ENCODE measurements at places on chromosomes 13 and 19. TPM values are rescaled to one million over a fixed set of nuclear protein-coding genes. Genes with fewer than 3 reads are reported as not detected.

The C19orf18 gene
- total RNA-seq: 0.90 TPM

- no peak for DNase-seq
Observed at GRCh38 chr13:87057807-87058520, 613.2 kb upstream of the SLITRK5 start.

- no peak for DNase-seq
Observed at GRCh38 chr19:45769821-45770191, 754 bp upstream of the SIX5 start.

The PRSS57 gene
- total RNA-seq: not detected

GRCh38 chr19:12034198-12034597 is 1.3 kb downstream of the ZNF433 start:
- no peak for DNase-seq

The LRG1 gene
- total RNA-seq: 15.9 TPM

DNA sequence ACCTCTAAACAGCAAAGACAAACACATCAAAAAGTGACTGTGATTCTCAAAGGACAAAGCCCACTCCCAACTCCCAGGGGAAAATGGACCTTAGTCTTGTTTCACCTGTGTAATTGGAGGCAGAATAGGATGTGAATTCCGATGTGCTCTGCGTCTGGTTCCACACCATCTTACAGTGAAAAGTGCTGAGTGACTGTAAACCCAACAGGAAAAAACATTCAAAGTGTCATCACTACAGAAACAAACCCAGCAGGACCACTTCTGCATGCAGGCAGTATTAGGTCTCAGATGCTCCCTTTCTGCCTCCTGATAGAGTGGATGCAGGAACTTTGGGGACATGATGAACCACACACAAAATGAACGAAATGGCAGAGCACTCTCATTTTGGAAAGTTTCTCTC is 6.5 kb downstream of the UQCRFS1 start:
- DNase-seq: no peak

- no peak for DNase-seq
Observed at GRCh38 chr19:47735131-47735530, 10.2 kb upstream of the NOP53 start.

DNA sequence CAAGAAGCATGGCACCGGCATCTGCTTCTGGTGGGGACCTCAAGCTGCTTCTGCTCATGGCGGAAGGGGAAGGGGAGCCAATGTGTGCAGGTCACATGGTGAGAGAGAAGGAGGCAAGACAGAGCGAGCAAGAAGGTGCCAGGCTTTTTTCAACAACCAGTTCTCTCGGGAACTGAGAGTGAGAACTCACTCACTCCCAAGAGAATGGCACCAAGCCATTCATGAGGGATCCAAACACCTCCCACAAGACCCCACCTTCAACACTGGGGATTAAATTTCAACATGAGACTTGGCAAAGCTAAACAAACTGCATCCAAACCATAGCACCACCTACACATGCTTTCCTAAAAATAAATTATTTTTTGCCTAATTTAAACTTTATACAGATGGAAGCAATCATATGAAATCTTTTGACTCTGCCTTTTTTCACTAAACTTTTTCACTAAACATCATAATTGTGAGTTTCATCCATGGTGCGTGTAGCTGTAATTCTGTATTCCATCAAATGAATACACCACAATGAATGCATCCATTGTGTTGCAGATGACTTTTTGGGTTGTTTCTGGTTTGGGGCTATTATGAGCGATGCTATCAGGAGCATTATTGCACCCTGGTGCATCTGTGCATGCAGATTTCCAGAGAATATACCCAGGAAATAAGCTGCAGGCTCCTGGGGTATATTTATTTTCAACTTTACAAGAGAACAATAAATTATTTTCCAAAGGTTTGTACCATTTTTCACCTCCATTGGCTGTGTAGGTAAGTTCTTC is 14.6 kb upstream of the IPO5 start:
- DNase-seq: no peak

- no peak for DNase-seq
Observed at GRCh38 chr19:6610934-6611852, 20.2 kb upstream of the CD70 start.

DNA sequence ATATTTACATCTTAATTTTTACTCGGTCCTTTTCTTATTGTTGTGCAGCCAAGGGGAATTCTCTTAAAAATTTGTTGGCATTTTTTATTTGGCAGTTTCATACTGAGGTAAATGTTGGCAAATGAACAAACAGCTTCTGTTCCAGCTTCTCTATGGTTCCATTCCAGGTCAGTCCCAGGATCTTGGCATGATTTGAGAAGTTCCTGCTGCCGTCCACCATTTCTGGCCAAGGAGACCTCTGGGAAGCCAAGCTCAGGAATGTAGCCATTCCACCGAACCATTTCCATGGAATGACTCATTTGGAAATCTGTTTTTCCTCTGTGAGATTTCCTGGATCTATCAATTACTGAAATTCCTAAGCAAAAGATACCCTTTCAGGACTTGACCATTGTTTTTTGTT is 43.9 kb downstream of the SLC10A2 start:
- DNase-seq: no peak

GRCh38 chr13:112234131-112234875 is 141.9 kb upstream of the SPACA7 start:
- DNase-seq: peak; percentile 57

GRCh38 chr13:106337096-106337850 is 198.2 kb downstream of the EFNB2 start:
- no peak for DNase-seq

DNA sequence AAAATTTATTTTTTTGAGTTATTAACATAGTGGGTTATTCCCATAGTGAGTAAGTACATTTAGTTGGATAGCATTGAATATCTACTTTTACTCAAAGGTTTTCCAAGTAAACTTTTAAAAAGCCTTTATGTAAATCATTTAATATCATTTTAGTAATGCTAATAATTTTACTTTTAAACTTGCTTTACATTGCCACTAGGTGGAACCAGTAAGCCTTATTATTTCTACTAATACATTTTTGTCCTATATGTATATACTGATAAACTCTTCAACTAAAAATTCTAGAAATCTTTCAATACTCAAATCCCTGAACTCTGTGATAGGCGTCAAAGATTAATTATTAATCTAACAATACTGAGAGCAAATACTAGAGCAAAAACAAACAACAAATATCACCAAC is 1709.2 kb upstream of the PCDH20 start:
- no peak for DNase-seq

DNA sequence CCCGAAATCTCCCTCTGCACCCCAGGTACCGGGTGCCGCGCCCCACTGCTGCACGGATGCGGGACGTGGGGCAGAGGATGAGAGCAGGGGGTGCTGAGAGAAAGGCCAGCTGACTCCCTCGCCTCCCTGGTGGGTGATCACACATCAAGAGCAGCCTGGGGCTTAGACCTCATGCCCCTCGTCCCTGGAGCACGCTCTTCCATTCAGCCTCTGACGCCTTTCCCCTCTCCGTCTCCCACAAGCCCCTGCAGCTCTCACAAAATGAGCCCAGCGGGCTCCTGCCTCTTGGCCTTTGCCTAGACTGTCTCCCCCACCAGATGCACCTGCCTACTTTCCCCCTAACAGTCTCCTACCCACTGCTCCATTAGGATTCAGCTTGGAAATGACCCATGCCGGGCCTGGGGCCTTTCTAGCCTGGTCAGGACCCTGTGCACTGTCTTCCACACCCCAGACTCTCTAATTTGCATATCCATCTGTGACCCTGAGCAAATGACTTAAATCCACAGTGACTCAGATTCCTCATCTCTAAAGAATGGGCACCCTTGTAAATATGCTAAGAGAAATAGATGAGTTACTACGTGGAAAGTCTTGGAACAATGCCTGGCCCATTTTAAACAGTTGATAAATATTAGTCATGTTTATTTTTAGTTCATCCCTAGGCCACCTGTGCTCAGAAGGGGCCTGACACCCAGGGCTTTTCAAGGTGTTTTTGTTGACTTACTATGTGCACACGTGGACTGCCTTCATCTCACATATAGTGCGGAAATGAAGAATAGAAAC is 582 bp upstream of the PTPRH start:
- DNase-seq: no peak

The GYS1 gene
- 35.1 TPM for total RNA-seq

DNA sequence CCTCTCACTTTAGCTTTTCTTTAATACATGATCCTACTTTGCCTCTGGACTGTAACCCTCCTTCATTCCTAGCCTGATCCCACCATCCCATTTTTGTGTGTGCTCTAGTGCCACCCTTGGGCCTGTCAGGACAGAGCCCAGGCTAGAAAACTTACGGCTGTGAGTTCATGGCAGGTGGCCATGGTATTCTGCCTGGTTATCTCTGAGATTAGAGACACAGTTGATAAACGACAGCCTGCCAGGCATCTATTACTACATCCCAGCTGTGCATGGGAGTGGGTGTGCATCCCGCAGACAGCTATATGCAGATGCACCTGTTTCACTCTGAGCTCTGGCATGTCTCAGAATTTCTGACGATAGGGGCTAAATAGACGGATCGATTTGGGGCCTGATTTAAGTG is 110.9 kb downstream of the HS6ST3 start:
- no peak for DNase-seq

DNA sequence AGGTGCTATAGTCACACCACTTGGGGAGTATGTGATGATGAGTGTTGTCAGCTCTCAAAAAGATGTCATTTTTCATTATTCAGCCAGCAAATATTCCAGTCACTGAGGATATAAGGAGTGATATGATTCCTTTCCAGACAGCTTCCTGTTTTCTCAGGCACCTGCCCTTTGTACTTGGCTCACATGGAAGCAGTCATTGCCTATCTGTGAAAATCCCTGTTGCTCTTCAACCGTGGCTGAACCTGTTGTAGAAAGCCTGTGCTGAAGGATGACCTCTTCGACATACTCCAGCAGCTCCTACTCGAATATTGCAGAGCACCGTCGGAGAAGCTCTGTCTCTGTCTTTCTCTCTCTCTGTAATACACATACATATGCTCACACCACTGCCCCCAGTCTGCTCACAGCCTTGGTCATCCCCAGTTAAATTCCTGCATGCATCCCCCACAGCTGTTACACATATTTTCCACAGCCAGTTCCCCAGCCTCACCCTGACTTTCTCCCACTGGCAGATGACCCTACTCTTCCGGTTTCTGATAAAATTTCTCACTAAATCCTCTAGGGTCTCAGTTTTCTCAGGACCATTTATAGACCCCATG is 204.2 kb upstream of the ARGLU1 start:
- DNase-seq: no peak

The CACNG8 gene
- total RNA-seq: 0.12 TPM

DNA sequence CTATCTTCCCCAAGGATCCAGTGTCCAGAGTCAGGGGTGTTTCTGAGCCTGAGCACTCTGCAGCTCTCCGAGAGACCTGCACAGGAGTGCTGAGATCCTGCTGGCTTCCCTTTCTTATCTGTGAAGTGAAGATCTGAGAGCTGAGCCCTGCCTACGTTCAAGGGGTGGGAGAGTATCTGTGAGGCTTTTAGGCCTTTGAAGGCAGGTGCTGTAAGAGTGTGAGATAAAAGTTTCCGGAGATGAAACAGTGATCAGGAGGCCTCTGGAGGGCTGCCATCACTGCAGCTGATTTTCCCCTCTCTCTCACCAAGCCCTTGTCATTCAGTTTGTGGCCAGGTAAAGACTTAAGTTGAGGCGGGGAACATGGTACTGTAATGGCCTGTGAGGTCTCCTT is 83.1 kb downstream of the AKAP11 start:
- DNase-seq: no peak

GRCh38 chr13:95564733-95565291 is 12.3 kb downstream of the CLDN10 start:
- DNase-seq: no peak

DNA sequence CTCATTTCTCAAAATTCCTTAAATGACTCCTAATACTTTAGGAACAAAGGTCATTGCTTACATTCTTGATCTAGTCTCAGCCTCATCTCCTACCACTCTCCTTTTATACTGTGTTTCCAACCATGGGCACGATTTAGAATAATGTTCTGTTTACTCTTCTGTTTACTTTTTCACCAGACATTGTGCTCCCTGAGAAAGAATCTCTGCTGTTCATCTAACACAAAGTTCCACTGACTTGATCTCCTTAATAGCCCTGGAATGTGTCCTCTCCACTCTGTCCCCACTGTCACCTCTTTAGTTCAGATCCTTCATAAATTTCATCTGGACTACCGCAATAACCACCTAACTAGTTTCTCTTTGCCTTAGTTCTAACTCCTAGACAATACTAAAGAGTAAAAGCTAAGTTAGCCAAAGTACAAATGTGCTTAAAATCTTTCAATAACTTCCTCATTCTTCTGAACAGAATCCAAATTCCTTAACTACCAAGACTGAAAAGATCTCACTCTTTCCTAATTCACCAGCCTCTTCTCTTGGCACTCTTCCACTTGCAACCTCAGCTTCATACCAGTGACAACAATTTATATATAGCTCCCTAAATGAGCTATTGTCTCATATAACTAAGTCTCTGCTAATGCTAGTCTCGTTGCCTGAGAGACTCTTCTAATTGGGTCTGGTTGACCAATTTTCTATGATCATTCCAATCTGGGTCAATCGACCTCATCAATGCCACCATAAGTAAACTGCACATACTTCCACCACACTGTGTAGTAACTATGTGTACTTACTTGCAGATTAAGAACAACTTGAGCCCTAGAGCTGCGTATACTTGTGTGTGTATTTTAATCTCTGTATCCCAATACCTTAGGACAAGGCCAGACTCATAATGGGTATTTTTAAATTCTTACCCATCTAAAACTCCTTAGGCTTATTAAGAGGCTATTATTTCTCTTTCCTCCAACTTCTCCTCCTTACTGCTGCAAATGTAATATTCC is 179.9 kb downstream of the VWA8 start:
- no peak for DNase-seq

DNA sequence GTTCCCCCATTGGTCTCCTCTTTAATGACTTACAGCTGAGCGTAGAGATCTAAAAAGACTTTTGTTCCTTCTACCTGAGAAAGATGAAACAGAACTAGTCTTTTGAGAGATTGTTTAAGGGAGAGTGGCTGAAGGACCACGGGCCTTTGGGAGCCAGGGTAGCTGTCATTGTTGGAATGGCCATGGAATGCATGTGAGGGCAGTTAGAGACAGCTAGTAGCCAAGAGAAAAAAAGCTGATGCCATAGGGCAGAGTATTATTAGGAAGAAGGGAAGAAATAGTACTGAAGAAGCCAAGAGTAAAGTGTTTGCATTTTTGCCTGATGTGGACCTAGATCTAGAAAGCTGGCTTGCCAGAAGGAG is 5.6 kb downstream of the ZNF507 start:
- DNase-seq: no peak

The ENOX1 gene
- total RNA-seq: 0.69 TPM

DNA sequence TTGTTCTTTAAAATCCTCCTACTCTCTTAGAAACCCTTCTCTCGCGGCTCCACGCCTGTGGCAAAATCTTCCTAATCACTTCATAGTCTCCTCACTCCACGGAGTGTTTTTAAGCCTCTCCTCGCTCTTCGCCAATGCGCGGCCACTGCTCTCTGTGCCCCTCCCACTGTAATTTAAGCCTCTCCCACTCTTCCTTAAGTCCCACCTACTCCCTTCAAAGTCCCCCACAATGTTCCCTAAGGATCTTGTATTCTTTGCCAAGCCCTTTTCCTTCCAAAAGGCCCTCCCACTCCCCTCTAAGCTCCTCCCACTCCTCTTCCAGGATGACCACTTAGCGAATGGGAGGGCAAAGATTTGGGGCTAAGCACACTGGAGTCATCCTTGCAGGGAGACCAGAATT is 1.3 kb downstream of the FIZ1 start:
- DNase-seq: no peak

GRCh38 chr19:39737351-39737750 is 478 bp downstream of the CLC start:
- DNase-seq: no peak

The IFI30 gene
- total RNA-seq: 554 TPM

- no peak for DNase-seq
Observed at GRCh38 chr13:30529085-30529834, 63.5 kb upstream of the HMGB1 start.
